ENCODE measurements at places on chromosomes 1 and 21. TPM values are rescaled to one million over a fixed set of nuclear protein-coding genes. Genes with fewer than 3 reads are reported as not detected.
A peak's percentile ranks its signal among the peaks of the same experiment; 100 is the strongest.

GRCh38 chr1:56816909-56817308 lies 2.3 kb downstream of the FYB2 start:
- no peaks in the 10 kb centered on the region for H3K36me3 ChIP-seq
- no peak for DNase-seq
- H3K27ac ChIP-seq: peak overlapping the region; percentile 8
- H3K4me3 ChIP-seq: no peak overlapping the region
- H3K4me1 ChIP-seq: no peaks in the 10 kb centered on the region
- H3K27me3 ChIP-seq: no peaks in the 10 kb centered on the region

- no peaks in the 10 kb centered on the region for H3K27me3 ChIP-seq
- H3K27ac ChIP-seq: no peak overlapping the region
- H3K4me1 ChIP-seq: no peaks in the 10 kb centered on the region
- no peak for DNase-seq
- H3K4me3 ChIP-seq: no peak overlapping the region
These were observed 27.4 kb downstream of the ARHGEF16 start for GRCh38 chr1:3481836-3482375.

- H3K27me3 ChIP-seq: no peaks in the 10 kb centered on the region
- H3K27ac ChIP-seq: no peak overlapping the region
- no peak for DNase-seq
These were observed 38.1 kb downstream of the B3GALT5 start for GRCh38 chr21:39650801-39651200.

EPHX1 gene
- 178 TPM for polyA plus RNA-seq

DNA sequence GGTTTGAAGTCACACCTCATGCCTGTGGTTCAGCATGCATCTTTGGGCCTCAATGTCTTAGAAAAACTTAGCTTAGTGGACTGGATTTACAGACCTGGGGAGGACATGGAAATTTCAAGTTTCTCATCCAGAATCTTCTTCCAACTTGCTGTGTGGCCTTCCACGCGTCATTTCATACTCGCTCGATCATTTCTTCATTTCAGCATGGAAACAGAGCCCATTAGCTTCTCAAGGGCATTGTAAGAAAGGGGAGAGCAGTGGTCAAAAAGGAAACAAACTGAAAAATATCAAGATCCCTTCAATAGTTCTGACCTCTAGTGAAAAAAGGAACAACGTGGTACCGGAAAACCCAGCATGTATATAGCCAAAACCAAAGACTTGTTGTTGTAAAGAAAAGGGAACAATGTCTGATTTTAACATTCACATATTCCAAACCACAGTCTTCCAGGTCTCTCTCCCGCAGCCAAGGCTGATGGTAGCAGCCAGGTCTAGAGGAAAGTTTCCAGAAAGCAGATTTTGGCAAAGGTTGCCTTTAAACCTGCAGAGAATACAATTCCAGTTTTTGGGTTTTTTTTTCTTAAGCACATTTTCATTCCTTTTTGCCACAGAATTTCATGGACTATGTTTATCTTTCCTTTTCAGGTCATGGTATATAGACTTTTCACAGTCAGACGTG lies 97.0 kb upstream of the CDC42BPA start:
- no peaks in the 10 kb centered on the region for H3K4me1 ChIP-seq
- no peak overlapping the region for H3K4me3 ChIP-seq
- no peak overlapping the region for H3K27ac ChIP-seq
- H3K27me3 ChIP-seq: no peaks in the 10 kb centered on the region

GRCh38 chr1:181116819-181117390 lies 28.4 kb downstream of the IER5 start:
- peaks cover 4% of the 10 kb centered on the region for H3K4me1 ChIP-seq
- no peak overlapping the region for H3K27ac ChIP-seq
- no peaks in the 10 kb centered on the region for H3K27me3 ChIP-seq
- H3K36me3 ChIP-seq: no peaks in the 10 kb centered on the region
- DNase-seq: no peak

DNA sequence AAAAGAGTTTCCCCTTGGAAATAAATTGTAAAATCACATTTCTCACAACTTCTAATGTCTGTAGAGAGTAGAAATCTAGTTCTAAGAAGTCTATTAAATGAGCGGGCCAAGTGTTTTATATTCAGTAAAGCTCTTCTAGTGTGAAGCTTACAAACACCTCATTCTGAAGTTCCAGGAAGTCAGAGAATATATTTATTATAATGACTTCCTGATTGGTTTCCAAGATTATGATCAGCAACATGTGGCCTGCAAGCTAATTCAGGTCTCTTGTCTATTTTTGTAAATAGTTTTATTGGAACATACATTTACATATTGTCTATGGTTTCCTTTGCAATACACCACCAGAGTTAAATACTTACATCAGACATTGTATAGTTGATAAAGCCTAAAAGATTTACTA lies 603.9 kb downstream of the AMY1C start:
- no peak overlapping the region for H3K27ac ChIP-seq
- no peaks in the 10 kb centered on the region for H3K36me3 ChIP-seq
- no peaks in the 10 kb centered on the region for H3K27me3 ChIP-seq
- H3K4me3 ChIP-seq: no peak overlapping the region
- H3K4me1 ChIP-seq: no peaks in the 10 kb centered on the region

DNA sequence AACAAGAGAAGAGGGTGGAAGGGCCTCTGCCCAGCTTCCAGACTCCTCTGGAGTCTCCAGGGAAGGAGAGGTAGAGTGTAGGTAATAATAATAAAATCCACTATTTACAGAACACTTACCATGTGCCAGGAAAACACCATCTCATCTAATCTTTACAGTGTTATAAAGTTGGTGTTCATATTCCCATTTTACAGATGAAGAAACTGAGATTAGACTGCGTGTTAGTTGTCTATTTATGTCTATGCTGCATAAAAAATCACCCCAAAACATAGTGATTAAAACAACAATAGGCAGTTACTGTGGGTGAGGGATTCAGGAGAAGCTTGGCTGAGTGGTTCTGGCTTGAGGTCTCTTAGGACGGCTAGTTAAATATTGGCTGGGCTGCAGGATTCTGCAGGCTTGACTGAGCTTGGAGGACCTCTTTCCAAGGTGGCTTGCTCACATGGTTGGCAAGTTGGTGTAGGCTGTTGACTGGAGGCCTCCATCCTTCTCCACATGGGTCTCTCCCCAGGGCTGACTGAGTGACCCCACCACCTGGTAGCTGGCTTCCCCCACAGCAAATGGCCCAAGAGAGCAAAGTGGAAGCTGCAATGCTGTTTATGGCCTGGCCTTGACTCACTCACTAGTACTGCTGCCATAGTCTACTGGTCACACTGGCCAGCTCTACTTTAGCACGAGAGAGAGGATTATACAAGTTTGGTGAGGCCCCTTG lies 6.5 kb upstream of the ALX3 start:
- H3K36me3 ChIP-seq: no peaks in the 10 kb centered on the region
- H3K27ac ChIP-seq: no peak overlapping the region
- H3K4me1 ChIP-seq: no peaks in the 10 kb centered on the region
- no peak overlapping the region for H3K4me3 ChIP-seq
- H3K27me3 ChIP-seq: peaks cover 22% of the 10 kb centered on the region

TSSK3 gene
- not detected for polyA plus RNA-seq

TEDDM1 gene
- not detected for polyA plus RNA-seq

- no peaks in the 10 kb centered on the region for H3K4me1 ChIP-seq
- DNase-seq: no peak
These were observed 133.8 kb upstream of the EDN2 start for GRCh38 chr1:41618066-41618825.

Measured in kidney (tissue), 22 donors.